Neural crest cell (in vitro differentiated cells): ENCODE measurements at places on chromosomes 11 and 22.

DNA sequence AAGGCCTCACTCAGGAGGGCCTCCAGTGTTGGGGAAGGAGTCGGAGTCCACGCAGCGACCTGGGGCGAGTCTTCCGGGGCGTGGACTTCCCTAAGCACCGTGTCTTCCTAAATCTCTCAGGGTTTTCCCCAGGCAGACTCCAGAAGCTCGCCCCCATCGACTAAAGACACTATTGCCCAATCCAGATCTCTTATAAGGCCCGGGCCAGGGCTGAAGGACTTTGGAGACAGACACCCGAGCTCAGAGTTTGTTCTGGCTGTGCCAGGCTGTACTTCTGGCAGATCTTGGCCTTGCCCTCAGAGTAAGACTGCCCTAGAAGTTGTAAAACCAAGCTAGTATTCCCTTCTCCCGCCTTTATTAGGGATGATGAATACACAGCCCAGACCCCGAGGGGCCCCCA, 191.4 kb downstream of the BUD13 start:
- peaks cover 2% of the 10 kb centered on the region for H3K36me3 ChIP-seq
- peaks cover 98% of the 10 kb centered on the region for H3K27me3 ChIP-seq
- H3K27ac ChIP-seq = no peak overlapping the region
- H3K4me3 ChIP-seq = peak overlapping the region; percentile 49
- DNase-seq = no peak
- peaks cover 14% of the 10 kb centered on the region for H3K4me1 ChIP-seq

DNA sequence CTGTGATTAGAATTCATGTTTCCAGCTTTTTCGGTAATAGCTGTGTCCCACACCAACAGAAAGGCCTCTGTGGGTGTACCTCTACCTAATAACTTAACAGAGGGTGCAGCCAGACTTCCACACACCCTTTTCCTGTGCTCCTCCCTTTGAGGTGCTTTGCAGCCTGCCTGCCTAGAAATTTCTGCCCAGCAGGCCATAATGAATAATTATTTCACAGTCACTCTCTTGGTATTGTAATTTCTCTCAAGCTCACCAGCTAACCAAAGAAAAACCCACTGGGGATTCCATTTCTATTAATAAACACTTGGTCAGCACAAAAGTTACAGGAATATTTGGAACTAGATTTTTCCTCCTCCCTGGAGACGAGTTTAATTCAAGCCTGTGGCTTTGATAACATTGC, 13.3 kb downstream of the WT1 start:
- H3K4me3 ChIP-seq = no peak overlapping the region
- H3K27me3 ChIP-seq = peaks cover 95% of the 10 kb centered on the region
- DNase-seq = no peak
- H3K36me3 ChIP-seq = no peaks in the 10 kb centered on the region

DNA sequence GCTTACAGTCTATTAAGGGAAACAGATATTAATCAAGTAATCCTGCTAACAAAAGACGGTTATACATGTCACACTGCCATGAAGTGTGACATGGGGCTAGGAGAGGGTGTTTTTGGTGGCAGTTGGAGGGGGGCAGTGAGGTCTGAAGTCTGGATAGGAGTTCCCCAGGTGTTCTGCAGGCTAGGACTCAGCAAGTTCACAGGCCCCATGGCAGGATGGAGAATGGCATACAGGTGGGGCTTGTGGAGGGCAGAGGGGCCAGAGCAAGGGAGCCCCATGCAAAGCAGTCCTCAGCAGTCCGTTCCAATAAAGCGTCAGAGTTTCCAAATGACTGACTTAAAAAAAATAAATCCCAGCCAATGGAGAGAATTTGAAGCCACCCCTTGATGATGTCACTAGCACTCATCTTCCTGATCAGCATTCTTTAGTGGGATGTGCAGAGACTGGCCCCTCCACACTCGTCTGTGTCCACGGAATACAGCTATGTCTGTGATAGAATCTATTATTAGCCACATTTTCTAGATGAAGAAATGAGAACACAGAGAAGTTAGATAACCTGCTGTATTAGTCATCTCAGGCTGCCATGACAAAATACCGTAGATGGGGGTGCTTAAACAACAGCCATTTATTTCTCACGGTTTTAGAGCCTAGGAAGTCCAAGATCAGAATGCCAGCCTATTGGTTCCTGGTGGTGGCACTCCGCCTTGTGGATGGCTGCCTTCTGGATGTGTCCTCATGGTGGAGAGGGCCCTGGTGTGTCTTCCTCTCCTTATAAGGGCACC, 32.6 kb downstream of the PRDM11 start:
- DNase-seq = no peak
- H3K4me3 ChIP-seq = peak overlapping the region; percentile 86
- H3K36me3 ChIP-seq = peaks cover 2% of the 10 kb centered on the region
- peaks cover 9% of the 10 kb centered on the region for H3K4me1 ChIP-seq
- peaks cover 3% of the 10 kb centered on the region for H3K27me3 ChIP-seq
- no peak overlapping the region for H3K27ac ChIP-seq

GRCh38 chr11:70434813-70435278, 36.5 kb downstream of the CTTN start:
- no peak for DNase-seq
- H3K4me3 ChIP-seq = no peak overlapping the region
- peak overlapping the region; percentile 62 for H3K27ac ChIP-seq

DNA sequence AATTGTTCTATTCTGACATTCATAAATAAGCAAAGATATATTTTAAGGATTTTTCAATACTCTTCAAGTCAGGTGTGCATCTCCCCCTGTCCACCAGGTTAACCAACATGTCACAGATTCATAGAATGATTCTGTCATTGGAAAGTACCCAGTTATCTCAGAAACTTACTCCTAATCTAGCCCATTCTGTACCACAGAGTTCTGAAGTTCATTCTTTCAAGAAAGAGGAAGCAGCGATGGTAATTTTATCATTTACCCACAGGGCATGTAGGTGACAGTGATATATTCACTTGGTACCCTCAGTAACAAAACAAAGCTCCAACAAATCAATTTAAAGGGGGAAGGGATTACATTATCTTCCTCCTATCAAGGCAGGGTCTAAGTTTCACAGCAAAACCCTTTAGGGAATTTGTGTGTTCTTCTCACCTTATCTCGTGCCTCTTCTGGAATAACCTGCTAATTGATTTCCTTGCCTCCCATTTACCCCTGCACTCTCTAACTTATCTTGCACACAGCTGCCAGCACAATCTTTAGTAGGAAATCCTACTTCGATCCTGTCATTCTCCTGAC, 19.0 kb upstream of the MPPED2 start:
- no peak for DNase-seq
- H3K4me1 ChIP-seq = no peaks in the 10 kb centered on the region
- no peaks in the 10 kb centered on the region for H3K27me3 ChIP-seq
- H3K36me3 ChIP-seq = no peaks in the 10 kb centered on the region

DNA sequence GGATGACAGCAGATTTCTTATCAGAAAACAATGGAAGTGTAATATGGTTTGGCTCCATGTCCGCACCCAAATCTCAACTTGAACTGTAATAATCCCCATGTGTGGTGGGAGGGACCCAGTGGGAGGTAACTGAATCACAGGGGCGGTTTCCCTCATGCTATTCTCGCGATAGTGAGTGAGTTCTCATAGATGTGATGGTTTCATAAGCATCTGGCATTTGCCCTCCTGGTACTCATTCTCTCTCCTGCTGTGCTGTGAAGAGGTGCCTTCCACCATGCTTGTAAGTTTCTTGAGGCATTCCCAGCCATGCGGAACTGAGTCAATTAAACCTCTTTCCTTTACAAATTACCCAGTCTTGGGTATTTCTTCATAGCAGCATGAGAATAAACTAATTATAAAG, 81.0 kb upstream of the SCUBE2 start:
- H3K4me1 ChIP-seq = peaks cover 5% of the 10 kb centered on the region
- H3K27ac ChIP-seq = no peak overlapping the region
- H3K36me3 ChIP-seq = peaks cover 23% of the 10 kb centered on the region
- H3K4me3 ChIP-seq = no peak overlapping the region
- no peaks in the 10 kb centered on the region for H3K27me3 ChIP-seq

DNA sequence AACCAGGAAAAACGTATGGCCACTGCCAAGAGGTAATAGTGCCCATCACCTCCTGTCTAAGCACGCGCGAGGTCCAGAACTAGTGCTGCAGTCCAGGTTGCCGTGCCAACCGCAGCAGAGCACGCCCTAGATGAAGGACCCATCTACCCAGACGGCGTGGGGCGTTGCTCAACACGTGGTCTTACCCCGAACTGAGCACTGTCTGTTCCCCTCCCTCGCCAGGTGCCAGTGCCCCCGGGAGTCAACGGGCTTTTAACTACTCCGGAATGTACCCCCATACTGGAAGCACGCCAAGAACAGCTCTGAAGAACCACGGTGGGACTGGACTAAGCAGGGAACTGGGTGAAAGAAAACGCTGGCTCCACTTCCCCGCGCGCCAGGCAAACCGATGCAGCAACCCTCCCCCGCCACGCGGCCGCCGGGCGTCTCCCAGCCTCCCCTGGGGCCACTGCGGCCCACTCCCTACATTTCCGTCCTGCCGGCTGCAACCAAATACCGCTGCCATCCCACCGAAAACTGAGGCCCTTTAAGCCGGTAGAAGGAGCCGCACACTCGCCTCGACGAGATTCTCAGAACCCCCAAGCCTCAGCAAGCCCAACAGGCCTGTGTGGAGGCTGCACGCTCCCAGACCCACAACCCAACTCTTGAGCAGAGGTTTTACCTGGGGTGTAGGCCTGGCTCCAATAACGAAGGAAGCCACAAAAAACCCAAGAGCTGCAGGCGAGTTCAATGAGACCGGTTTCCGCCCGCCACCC, at the start of gene HSPA8:
TSS of gene HSPA8 (minus strand) at position 734 of the 755 bp plus-strand sequence. CDS start 812 bp downstream, outside the sequence.
- H3K4me3 ChIP-seq = peak within 1 kb of the TSS; percentile 100
- peaks cover 79% of the 10 kb centered on the region for H3K4me1 ChIP-seq
- H3K27ac ChIP-seq = peak within 1 kb of the TSS; percentile 98
- H3K36me3 ChIP-seq = peaks cover 50% of the 10 kb centered on the region
- no peak for DNase-seq

GRCh38 chr22:43136255-43136654, 6.9 kb downstream of the MCAT start:
- H3K36me3 ChIP-seq = peaks cover 16% of the 10 kb centered on the region
- peak; percentile 55 for DNase-seq
- no peaks in the 10 kb centered on the region for H3K27me3 ChIP-seq

GRCh38 chr11:36890121-36890679, 292.2 kb upstream of the RAG2 start:
- H3K36me3 ChIP-seq = no peaks in the 10 kb centered on the region
- H3K4me1 ChIP-seq = no peaks in the 10 kb centered on the region
- H3K27ac ChIP-seq = no peak overlapping the region
- H3K27me3 ChIP-seq = no peaks in the 10 kb centered on the region
- no peak overlapping the region for H3K4me3 ChIP-seq
- no peak for DNase-seq

GRCh38 chr11:71148716-71149115, 103.7 kb downstream of the SHANK2 start:
- no peak overlapping the region for H3K4me3 ChIP-seq
- peaks cover 12% of the 10 kb centered on the region for H3K4me1 ChIP-seq
- DNase-seq = no peak
- peaks cover 52% of the 10 kb centered on the region for H3K27me3 ChIP-seq
- no peaks in the 10 kb centered on the region for H3K36me3 ChIP-seq

DNA sequence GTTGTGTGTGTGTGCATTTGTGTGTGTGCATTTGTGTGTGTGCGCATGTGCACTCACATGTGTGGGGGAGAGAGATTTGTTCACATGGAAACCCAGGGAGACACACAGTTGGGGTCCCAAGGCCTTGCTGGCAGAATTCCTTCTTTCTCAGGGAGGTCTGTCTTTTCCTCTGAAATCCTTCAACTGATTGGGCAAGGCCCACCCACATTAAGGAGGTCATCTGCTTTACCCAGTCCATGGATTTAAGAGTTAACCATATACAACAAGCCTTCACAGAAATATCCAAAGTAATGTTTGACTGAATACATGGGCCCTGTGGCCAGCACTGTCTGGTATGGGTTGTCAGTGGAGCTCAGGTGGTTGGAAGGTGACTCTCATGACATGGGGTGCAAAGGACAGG, 641.4 kb downstream of the BRD1 start:
- no peak overlapping the region for H3K27ac ChIP-seq
- H3K27me3 ChIP-seq = peaks cover 6% of the 10 kb centered on the region
- DNase-seq = no peak
- H3K4me3 ChIP-seq = no peak overlapping the region
- peaks cover 9% of the 10 kb centered on the region for H3K4me1 ChIP-seq

DNA sequence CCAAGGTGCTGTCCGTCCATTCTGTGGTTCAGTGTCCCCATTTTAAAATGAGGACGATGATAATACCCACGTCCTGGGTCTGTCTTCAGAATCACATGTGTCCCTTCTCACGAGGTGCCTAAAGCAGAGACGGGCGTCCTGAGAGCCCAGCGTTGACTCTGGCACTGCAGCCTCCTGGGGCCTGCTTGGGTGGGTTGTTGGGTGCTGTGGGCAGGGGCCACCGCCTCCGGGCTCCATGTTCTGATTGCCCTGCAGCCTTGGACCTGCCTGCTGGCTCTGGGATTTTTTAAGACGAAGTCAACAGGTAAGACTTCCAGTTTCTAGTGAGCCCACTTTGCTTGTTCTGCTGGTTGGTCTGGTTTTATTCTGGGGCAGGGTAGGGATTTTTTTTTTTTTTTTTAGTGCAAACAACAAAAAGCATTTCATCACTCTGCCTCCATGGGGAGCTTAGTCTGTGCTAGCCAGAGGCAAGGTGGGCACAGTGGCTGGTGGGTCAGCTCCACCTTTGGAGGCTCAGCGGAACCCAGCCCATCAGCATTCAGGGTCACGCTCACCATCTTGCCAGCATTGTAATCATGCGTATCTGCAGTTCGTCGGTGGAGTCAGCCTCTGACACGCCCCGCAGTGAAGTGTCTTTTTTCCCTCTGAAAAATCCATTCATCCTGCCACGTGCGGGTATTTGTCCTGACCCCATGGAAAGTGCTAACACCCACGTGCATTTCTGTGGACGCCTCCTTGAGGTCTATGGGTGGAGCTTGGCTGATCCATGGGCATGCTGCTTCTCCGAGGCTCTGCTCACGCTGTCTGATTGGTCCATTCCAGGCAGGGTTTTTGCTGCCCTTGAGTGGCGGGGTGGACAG, 28.3 kb downstream of the NADSYN1 start:
- peaks cover 4% of the 10 kb centered on the region for H3K4me1 ChIP-seq
- no peak overlapping the region for H3K27ac ChIP-seq
- no peak overlapping the region for H3K4me3 ChIP-seq
- H3K36me3 ChIP-seq = peaks cover 28% of the 10 kb centered on the region
- H3K27me3 ChIP-seq = no peaks in the 10 kb centered on the region

GRCh38 chr11:44574610-44575287, 9.3 kb downstream of the CD82 start:
- H3K27ac ChIP-seq = no peak overlapping the region
- H3K27me3 ChIP-seq = no peaks in the 10 kb centered on the region
- DNase-seq = no peak
- H3K4me3 ChIP-seq = no peak overlapping the region
